ENCODE measurements at places on chromosomes 2 and 18. TPM values are rescaled to one million over a fixed set of nuclear protein-coding genes. Genes with fewer than 3 reads are reported as not detected.

Gene SIX2
- 0.48 TPM for total RNA-seq

Gene HRH4
- 0.48 TPM for total RNA-seq

Gene SOS1
- total RNA-seq, result 27.9 TPM

Gene POLR1B
- total RNA-seq, result 13.0 TPM

Gene DHX57
- total RNA-seq, result 31.1 TPM

Gene CYP20A1
- total RNA-seq, result 88.1 TPM

Gene SERPINB5
- 49.4 TPM for total RNA-seq

DNA sequence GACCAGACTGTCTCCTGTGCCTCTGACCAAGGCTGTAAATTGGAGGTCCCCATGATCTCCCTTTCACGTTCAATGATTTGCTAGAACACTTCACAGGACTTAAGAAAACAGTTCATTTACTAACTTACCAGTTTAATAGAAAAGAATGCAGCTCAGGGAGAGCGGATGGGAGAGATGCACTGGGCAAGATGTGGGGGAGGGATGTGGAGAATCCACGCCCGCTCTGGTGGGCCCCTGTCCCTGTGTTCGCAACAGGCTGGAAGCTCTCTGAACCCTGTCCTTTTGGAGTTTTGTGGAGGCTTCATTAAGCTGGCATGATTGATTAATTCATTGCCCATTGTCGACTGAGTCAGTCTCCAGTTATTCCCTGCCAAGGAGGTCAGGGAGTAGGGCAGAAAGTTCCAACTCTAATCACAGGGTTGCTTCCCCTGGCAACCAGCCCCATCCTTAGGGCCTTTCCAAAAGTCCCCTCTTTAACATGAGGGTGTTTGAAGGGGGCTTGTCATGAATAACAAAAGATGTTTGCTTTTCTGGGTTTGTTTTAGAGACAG is 257.1 kb downstream of the ACKR3 start:
- DNase-seq, result no peak

- DNase-seq, result no peak
Measured at GRCh38 chr2:20159411-20160070, 65.4 kb downstream of the SDC1 start.

DNA sequence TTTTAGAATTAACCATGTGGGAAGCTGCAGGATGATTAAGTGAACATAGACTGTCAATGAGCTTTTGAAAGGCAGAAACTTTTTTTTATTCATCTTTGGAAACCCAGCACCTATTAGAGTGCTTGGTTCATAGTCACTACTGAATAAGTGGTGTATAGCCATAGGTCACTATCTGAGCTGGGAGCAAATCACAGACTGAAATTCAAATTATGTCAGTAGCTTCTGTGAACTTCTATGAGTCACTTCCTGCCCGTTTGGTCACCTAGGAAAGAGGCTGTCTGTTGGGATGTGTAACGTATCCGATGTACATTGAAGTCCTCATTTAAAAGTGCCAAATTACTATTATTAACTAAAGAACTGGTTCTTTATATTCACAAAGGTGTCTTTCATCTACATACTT is 20.5 kb upstream of the SLC40A1 start:
- DNase-seq, result no peak

DNA sequence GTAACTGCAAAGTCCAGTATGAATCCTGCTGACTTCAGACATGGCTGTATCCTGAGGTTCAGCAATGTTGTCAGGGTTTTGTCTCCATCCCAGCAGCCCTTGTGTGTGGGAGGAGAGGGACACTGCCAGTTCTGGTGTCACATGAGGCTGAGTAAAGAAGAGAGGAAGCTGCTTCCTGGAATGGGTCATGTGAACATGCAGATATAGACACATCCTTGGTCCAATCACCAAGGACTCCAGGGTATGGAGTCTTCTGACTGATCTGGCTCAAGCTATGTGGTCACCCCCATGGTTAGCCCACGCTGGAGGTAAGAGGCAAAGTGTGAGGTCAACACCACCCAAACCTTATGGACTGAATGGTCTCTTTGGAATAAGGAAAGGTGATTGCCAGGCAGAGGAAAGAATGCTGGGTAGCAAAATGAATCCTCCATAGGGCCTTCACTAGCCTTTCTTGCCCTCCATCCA is 134.4 kb upstream of the SLC1A4 start:
- peak; percentile 43 for DNase-seq

- DNase-seq, result no peak
Measured at GRCh38 chr2:128636802-128637147, 318.1 kb upstream of the HS6ST1 start.

DNA sequence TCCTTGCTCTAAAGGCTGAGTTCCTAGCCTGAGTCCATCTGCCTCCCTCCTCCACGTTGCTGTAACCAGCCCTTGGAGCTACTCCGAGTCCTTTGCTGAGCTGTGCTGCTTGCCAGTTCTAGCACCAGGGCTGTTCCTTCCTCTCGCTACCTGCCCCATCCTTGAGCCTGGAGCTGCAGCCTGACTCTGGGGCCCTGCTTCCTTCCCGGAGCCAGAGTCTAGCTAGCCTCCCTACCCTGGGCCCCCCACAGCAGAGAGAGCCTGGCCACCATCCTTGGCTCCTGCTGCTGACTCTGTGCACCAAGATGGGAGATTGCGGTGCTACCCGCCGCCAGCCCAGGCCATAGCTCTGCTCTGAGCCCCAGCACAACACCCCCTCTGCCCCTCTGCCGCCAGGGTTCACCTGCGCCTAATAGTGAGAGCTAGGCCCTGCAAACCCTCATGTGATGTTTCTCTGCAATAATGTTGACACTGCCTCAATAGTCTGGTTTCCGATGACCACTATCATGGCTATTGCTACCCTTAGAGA is 135.9 kb upstream of the ASB18 start:
- no peak for DNase-seq

DNA sequence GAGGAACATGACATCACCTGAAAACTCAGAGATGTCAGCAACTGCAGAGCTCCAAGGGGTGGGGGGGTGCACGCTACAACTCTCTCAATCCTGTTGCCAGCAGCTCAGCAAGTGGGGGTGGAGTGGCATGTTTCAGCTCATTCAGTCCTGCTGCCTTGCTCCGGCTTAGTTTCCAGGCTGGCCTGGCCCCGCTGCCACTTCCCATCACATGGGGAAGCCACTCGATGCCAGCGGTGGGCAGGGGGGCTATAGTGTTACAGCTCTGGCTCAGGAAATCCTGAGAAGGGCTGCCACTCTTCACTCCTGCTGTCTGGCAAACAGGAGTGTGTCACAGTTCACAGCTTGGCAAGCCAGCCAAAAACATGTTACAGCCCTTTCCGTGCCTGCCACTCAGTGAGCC is 356.5 kb upstream of the GULP1 start:
- DNase-seq, result no peak

DNA sequence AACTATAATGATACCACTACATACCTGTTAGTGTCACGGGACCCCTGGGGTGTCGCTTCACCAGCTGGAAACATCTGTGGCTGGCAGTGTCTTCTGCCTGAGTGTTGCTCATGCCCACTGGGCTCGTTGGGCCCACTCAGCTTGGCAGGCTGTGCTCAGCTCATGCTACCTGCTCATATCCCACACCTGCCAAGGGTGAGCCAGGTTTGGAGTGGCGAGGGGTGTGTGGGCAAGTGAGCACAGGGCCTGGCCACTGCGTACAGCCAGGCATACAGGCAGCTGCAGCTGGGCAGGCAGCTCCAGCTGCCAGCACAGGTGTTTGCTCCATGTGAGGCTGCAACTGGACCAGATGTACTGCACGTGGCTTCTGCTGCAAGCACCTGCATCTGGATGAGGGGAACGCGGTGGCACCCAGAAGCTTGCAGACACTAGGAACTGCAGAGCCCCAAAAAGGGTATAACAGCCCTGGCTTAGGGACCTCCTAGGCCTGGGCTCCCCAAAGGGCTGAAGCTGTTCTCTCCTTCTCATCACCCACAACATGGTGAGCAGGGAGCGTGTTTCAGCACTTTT is 70.1 kb downstream of the SUCLG1 start:
- DNase-seq, result no peak

GRCh38 chr2:70750320-70750719 is 17.7 kb downstream of the ADD2 start:
- DNase-seq, result no peak

- no peak for DNase-seq
Measured at GRCh38 chr2:223668302-223668998, 66.3 kb upstream of the SCG2 start.

- peak; percentile 79 for DNase-seq
Measured at GRCh38 chr2:105398336-105399206, at the start of gene FHL2. FHL2 (minus strand) TSS chr2:105399051; CDS start chr2:105386516, 12,535 bp downstream.

DNA sequence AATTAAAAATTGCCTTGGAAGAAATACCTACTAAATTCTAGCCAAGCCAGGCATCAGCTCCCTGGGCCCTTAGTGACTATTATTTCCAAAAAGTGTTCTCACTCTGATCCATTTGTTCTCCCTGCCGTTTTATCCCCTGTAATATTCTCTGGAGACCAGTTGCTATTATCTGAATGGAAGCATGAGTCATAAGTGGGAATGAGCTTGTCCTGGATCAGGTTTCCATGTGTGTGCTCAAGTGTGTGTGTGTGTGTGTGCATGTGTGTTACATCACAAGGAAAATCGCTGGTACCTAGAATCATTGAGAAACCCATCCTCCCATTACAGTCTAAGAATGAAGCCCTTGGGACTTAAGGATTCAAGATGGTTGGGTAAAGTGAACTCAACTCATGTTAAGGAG is 130.3 kb upstream of the CXCR4 start:
- DNase-seq, result no peak

GRCh38 chr18:306608-307255 is 38.9 kb upstream of the THOC1 start:
- no peak for DNase-seq

- DNase-seq, result no peak
Measured at GRCh38 chr2:119821266-119821665, 61.5 kb downstream of the PTPN4 start.

GRCh38 chr2:140307532-140307931 is 1527.3 kb upstream of the NXPH2 start:
- no peak for DNase-seq

DNA sequence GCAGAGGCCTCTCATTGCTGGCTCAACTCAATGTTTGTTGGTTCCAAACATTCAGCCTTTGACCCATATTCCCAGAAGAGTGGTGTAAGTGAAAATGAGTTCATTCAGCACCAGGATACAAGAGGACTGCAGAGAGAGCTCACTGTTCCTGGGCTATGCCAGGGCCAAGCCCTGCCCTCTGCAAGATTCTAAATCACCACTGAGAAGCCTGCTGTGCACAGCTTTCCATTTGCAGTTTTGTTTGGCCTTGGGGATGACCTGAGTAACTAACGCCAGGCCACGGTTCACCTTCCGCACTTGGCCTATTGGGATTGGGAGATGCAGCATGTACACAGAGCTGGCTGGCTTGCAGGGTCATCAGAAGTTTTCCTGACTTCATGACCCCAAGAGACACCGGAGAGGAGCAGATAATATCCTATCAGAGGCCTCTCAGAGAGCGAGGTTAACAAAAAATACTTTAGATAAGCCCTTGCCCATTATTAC is 12.6 kb downstream of the GKN1 start:
- DNase-seq, result no peak

- peak; percentile 85 for DNase-seq
Measured at GRCh38 chr2:20617081-20617575, 33.8 kb downstream of the HS1BP3 start.

DNA sequence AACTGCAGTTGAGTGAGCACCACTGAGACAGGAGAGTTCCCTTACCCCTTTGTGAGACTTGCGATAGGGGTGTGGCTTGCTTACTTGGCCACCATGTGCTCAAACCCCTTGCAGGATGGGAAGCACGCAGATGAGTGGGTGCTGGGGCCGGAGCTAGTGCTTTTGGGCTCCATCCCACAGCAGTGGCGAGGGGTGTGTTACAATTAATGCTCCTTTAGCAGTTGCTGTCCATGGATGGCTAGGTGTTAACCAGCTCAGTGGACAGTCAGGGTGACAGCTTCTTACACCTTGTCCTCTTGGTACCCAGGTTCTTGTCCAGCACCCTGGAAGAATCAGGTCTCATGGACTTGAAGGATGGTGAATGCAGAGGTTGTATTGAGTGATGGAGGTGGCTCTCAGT is 103.9 kb downstream of the SH3RF3 start:
- no peak for DNase-seq

DNA sequence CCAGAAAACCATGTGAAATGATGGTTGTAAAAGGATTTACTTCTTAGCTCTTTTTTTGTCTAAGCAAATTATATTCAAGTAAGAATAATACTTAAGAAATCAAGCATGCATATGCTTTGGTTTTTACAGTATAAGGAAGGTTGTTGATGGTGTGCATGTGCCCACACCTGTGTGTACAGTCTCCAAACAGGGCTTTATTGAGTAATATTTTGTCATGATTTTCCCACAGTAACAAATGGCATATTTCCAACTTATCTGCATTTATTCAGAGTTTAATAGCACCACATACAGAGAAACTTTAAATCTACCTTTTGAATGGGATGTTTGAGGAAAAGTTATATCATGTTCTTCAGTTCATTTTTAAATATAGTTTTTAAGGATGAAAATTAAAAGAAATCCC is 76.5 kb upstream of the DSG1 start:
- no peak for DNase-seq
